ENCODE measurements at places on chromosomes 3 and 15.

- DNase-seq = no peak
Observed at GRCh38 chr3:63580151-63580550, 72.3 kb upstream of the SNTN start.

GRCh38 chr3:169034401-169034800, 629.1 kb downstream of the MECOM start:
- DNase-seq = no peak

GRCh38 chr3:193637831-193638230, 44.8 kb downstream of the OPA1 start:
- DNase-seq = no peak

GRCh38 chr3:81643721-81644120, 117.7 kb downstream of the GBE1 start:
- DNase-seq = no peak

DNA sequence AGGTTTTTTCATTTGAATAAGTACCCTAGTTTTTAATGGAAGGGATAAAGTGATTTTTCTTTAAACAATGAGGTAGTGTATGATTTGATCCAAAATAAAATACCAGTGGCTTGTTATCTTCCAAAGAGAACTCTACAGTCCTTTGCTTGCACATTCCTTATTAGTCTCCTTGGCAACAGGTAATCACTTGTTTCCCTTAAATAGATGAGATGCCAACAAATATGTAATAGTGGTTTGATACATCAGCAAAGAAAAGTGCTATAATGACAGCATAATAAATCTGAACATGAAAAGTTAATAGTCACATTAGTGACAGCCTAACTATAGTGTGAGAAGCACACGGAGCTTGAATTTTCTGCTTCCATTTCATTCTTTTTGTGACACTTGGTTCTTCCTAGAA, 360.2 kb downstream of the ZNF385D start:
- DNase-seq = no peak

DNA sequence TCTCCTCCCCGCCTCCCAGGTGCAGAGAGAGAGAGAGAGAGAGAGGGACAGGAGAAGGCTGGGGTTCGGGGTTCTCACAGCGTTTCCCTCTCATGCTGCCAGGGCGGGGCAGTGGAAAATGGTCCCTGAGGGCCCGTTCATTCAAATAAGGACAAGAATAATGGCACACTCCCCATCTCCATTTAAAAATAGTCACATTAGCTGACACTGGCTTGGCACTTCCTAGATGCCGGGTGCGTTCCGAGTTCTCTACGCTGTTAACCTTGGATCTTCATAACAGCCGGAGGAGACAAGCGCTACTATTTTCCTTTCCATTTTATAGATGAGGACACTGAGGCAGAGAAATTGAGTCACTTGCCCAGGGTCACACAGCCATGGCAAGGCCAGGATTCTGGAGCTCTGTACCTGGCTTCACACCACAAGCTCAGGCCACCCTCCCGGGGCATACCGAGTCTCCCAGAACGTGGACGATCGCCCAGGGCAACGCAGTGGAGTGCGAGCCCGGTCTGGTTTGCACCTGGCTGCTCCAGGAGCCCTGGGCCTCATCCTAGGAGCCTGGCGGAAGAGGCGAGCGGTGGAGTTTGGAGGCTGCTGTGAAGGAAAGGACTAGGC, 608 bp upstream of the SLC6A6 start:
- no peak for DNase-seq

DNA sequence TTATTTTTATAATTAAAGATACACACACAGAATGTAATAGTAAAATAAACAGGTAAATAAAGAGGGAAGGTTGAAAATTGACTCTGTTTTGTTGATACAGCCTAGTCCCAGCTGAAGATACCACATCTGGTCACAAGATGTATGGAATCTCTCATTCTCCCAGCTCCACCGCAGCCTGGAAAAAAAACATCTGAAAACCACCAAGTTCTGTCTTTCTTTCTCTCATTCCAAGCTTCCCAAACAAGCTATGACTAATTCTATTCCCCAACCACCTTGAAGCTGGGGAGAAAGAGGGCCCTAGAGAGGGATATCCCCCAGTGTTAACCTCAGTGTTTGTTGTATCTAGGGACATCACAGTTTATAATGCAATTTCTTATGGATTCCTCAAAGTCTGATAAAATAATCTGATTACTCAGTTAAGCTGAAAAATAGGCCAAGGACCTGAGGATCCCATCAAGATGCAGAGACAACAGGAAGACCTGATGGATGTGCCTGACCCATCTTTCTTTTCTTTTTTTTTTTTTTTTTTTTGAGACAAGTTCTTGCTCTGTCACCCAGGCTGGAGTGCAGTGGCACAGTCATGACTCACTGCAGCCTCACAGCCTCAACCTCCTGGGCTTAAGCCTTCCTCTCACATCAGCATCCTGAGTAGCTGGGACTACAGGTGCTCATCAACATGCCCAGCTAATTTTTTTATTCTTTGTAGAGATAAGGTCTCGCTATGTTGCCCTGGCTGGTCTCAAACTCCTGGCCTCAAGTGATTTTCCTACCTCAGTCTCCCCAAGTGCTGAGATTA, 38.1 kb downstream of the SRGAP3 start:
- no peak for DNase-seq

DNA sequence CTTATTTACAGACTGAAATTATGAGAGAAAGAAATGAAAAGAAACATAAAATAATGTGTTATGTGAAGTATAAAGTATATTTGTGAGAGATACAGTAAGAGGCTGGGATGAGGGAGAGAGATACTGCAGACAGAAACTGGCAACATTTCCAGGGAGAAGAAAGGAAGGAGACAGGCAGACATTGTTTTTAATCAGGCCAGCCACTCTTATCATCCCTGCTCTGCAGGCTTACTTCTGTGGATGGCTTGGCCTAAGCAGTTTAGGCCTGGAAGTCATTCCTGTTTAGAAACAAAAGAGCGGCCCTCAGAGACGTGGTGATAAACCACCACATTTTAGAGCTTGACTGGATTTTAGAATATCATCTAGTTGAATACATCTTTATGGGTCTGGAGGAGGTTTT, 12.4 kb downstream of the PCCB start:
- no peak for DNase-seq

DNA sequence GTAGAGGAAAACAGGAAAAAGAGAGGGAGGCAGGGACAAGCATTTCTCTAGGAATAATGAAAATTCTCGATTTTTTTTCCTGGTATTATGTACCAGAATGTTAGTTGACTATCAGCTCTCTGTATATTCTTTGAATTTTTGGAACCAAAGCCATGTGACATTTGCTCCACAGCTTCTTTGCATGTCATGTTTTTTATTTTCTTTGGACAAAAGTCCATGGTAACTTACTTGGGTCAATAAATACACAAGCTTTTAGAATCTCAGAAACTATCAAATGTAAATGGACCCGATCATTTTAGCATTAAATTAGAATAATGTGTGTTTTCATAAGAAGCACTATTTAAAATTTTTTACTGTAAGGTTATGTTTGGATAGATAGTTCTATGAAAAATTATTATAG, 320.5 kb downstream of the ZIC1 start:
- DNase-seq = no peak

GRCh38 chr3:78697426-78697825, 1070.4 kb downstream of the ROBO1 start:
- no peak for DNase-seq

Measured in stimulated activated naive CD4-positive, alpha-beta T cell (primary cell).